Stimulated activated CD4-positive, alpha-beta T cell treated with anti-CD3 and anti-CD28 coated beads, Interleukin-2, amount 100 ng/mL, for 48 hours (primary cell): ENCODE measurements at places on chromosomes 3 and 15.

- no peak for DNase-seq
These were observed 74.6 kb upstream of the LRTM1 start for GRCh38 chr3:55002416-55002930.

GRCh38 chr15:71136793-71137518, 21.7 kb downstream of the THSD4 start:
- no peak for DNase-seq

- DNase-seq, result no peak
These were observed 140.2 kb upstream of the LYSMD4 start for GRCh38 chr15:99873451-99873850.

- DNase-seq, result no peak
These were observed 66.5 kb upstream of the ARRDC4 start for GRCh38 chr15:97893967-97894366.

DNA sequence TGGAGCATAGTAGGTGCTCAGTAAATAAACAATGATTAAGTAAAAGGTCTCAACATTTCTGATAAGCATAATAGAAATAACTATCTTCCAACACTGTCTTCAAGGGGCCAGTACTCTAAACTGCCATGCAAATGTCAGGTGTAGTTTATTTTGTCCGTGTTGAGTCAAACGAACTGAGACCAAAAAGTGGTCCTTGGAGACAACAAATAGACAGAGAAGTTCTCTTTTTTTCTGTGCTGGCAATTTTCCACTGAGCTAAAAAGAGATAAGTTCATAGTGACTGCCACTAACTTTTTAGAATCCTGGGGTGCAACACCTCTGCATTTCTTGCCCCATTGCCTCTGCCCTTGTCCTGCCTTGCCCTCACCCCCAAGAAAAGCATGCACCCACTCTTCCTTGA, 14.7 kb upstream of the MBNL1 start:
- no peak for DNase-seq

- DNase-seq, result no peak
These were observed 18.4 kb downstream of the GCSAM start for GRCh38 chr3:112114576-112115160.

DNA sequence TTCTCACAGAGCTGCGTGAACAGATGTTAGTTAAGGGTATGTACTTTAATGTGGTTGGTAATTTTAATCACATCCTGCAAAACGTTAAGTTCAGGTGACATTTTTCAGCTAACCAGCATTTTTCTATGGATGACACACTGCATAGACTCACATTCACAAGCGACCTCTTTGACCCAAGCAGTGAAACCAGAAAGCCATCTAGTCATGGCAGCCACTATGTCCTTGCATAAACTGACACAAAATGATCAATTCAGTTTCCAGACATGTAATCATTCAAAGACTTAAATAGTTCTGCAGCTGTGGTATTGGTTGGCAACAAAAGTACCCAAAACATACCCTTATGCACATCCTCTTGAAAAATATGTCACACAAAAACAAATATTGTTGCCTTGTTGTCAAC, 7.4 kb upstream of the CAPN7 start:
- no peak for DNase-seq
